ENCODE measurements at places on chromosomes 5 and 9.

GRCh38 chr5:77812926-77813589 is 36.9 kb upstream of the TBCA start:
- no peak for DNase-seq

DNA sequence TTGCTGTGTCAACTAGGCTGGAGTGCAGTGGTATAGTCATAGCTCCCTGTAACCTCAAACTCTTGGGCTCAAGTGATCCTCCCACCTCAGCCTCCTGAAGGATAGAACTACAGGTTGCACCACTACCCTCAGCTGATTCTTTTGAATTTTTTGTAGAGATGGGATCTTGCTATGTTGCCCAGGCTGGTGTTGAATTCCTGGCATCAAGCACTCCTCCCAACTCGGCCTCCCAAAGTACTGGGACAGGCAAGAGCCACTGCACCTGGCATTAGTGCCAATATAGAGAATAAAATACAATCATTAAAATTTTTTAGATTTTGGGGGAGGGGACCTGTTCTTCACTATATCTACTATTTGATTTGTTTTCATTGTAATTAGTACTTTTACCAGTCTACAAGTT is 15.4 kb downstream of the PPIP5K2 start:
- DNase-seq, result no peak

GRCh38 chr9:32554107-32554506 is 1.7 kb upstream of the TOPORS start:
- no peak for DNase-seq

DNA sequence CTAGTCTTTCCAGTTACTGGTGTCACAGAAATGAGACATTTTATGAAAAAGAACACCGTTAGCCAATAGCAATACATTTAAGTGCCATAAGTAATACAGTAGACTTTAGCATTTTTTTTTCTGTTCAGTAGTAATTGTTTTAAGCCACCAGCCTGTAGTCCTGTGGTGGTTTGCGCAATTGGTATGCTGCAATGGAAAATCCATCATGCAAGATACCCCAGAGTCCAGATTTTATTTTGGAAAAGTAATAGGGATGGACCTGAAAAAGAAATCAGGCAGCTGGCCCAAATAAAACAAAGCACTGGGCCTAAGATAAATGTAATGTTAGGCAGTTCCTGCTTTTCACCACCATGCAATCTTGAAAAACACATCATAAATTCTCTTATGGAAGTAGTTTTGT is 94.6 kb upstream of the RASGRF2 start:
- DNase-seq, result no peak

Measured in GM13976 (cell line).